Stimulated activated CD4-positive, alpha-beta T cell treated with anti-CD3 and anti-CD28 coated beads, Interleukin-15, amount 100 ng/mL, for 1 hour (primary cell): ENCODE measurements at places on chromosomes 12 and 14.

GRCh38 chr12:14422516-14423230 lies 57.2 kb downstream of the ATF7IP start:
- no peak for DNase-seq

DNA sequence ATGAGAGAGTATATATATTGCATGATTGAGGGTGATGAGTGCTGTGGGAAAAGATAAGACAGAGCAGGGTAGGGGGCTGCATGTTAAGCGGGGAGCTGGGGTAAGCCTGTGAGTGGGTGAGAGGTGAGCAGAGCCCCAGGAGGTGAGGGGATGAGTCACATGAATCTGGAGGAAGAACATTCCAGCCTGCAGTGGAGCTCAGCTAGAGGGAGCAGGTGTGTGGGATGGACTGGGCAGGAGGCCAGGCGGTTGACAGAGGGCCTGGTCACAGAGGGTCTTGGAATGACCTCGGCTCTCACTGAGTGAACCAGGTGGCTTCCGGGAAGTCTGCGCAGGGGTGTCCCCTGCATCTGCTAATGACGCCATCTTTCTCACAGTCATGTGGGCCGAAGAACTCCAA lies 44.4 kb downstream of the GIT2 start:
- no peak for DNase-seq

GRCh38 chr12:54352022-54352531 lies 12.2 kb downstream of the GPR84 start:
- peak; percentile 22 for DNase-seq

GRCh38 chr12:12874029-12874428 lies 17.3 kb upstream of the GPRC5A start:
- DNase-seq = no peak

DNA sequence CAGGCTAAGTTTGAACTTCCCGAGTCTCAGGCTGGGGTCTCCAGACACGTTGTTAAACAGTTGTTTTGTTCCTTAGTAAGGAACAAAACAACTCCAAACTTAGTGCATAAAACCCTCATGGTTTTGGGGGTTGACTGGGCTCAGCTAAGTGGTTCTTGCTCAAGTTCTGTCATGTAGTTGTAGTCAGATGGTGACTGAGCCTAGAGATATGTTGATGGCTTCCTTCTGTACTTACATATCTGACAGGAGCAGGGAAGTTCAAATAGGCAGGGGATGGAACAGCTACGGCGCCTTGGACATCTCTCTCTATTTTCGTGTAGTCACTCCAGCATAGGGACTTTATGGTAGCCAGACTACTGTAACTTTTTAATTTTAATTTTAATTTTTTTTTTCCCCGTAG lies 45.7 kb downstream of the SPATS2 start:
- DNase-seq = no peak

- no peak for DNase-seq
Measured at GRCh38 chr12:131096681-131097181, 143.0 kb downstream of the ADGRD1 start.

- no peak for DNase-seq
Measured at GRCh38 chr12:104529130-104529874, 72.6 kb downstream of the CHST11 start.

- no peak for DNase-seq
Measured at GRCh38 chr12:94987801-94988200, 15.7 kb downstream of the NDUFA12 start.

DNA sequence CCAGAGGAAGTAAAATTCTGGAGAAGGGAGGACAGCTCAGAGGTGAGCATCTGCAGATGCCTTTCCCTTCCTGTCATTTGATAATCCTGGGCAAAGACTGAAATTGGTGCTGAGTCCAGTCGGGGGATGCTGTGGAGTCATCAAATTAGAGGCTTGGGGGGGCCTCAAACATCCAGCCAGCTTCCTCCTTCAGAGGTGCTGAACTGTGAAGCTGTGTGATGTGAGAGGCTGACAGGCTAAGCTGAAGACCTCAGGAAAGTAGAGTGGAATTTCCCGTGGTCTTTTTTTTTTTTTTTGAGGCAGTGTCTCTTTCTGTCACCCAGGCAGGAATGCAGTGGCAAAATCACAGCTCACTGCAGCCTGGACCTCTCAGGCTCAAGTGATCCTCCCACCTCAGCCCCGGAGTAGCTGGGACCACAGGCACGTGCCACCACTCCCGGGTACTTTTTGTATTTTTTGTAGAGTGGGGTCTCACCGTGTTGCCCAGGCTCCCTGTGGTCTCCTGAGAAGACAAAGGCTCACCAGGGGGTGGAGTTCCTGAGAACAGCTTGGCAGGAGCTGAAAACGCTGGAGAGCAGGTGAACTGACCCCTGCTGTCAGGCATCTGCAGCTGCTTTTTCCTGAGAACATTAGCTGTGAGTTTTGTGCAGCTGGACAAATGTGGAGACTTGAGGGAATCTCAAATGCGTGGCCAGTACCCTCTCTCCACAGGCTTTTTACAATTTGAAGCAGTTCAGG lies 6.1 kb upstream of the TCL1B start:
- no peak for DNase-seq
